ENCODE measurements at places on chromosomes 1 and 21.
A peak's percentile ranks its signal among the peaks of the same experiment; 100 is the strongest.

- no peak for DNase-seq
Observed at GRCh38 chr1:223052931-223053330, 90.1 kb downstream of the TLR5 start.

- no peak for DNase-seq
Observed at GRCh38 chr21:34156957-34157356, 83.6 kb downstream of the MRPS6 start.

- no peak for DNase-seq
Observed at GRCh38 chr21:33029975-33030461, 4.3 kb downstream of the OLIG2 start.

DNA sequence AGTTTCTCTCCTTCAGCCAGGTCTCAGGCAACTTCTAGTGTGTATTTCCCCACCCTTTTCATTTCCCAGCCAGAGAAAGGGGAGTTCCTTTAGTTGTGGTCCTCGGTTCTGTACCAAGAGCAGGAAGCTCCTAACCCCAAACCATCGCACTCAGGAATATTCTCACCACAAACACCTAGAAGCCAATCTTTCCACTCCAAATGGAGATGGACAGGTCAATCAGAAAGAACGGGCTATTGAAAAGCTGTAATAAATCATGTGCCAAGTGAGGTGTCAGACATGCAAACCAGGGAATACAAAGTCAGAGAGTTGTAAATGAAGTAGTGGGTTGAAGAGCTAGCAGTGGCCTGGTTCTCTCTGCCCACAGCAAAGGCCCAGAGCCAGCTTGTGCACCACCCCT is 77.2 kb downstream of the KCNN3 start:
- no peak for DNase-seq

- DNase-seq, result no peak
Observed at GRCh38 chr1:53315456-53316423, 12.1 kb downstream of the LRP8 start.

DNA sequence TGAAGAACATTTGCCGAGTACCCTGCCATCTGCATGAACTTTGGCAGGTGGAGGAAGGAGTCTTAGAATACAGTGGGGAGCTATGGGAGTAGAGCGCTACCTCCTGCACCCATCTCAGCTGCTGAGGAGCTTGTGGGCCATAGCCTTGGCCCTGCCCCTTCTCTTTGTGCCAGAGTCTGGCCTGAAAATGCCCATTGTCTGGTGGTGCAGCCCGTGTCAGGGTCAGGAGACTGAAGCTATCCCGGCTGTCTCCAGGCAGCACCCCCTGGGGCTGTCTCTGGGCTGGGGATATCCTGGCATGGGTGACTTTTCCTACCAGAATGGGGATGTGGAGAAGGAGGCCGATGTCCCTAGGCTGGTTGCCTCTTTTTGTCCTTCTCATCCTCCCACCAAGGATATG is 7.3 kb downstream of the IPO13 start:
- no peak for DNase-seq

GRCh38 chr1:64890699-64891447 is 75.5 kb downstream of the JAK1 start:
- no peak for DNase-seq

- DNase-seq, result no peak
Observed at GRCh38 chr1:54481201-54481884, 66.7 kb upstream of the ACOT11 start.

DNA sequence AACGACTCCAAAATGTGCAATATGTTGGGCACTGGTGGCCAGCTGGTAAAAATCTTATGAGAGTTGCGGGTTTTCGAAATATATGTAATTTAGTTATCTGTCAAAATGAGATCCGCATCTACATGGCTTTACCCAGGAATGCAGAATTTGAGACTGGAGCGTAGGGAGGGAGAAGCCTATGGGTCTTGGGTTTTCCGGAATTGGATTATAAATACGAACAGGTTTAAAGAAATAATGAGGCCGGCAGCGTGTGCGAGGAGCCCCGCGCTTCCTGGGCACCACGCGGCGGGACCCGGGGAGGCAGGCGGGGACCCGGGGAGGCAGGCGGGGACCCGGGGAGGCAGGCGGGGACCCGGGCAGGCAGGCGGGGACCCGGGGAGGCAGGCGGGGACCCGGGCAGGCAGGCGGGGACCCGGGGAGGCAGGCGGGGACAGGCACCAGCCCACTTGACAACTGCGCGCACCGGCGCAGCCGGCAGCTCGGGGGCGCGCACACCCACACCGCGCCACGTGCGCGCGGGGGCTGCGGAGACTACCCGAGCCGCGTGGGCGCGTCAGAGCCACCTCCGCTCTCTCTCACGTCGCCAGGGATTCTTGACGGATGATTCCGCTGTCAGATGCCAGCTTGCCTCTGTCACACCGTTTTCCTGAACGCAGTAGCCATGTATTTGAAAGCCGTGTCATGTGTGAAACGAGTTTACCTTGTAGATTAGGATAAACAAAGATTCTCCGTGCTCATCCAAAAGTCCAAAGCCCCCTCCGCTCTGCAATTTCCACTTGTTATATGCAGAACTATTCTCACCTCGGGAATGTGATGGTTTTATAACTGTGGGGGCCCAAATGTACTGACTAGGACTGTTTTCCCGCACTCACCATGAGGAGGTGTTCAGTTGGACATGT is 54.3 kb upstream of the HNRNPU start:
- peak; percentile 80 for DNase-seq

- DNase-seq, result no peak
Observed at GRCh38 chr1:241857131-241857530, 9.1 kb downstream of the EXO1 start.

- DNase-seq, result no peak
Observed at GRCh38 chr1:185487026-185487425, 170.0 kb upstream of the IVNS1ABP start.

DNA sequence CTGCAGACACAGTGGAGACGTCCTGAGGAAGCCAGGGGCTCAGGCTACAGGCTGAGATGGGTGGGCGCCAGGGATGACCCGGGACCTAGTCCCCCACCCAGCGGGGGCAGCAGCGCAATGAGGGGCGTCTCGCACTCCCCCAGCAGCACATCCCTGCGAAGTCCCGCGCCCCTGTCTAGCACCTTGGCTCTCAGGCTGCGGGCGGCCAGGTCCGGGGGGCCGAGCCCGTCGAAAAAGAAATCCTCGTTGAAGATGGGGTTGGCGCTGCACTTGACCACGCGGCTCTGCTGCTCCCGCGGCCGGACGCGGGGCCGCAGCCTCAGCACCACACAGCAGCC is 1.8 kb downstream of the C2CD4D start:
- no peak for DNase-seq

- no peak for DNase-seq
Observed at GRCh38 chr1:101064697-101065096, 39.1 kb upstream of the DPH5 start.

- DNase-seq, result no peak
Observed at GRCh38 chr1:13871413-13871812, 171.4 kb downstream of the PRDM2 start.

DNA sequence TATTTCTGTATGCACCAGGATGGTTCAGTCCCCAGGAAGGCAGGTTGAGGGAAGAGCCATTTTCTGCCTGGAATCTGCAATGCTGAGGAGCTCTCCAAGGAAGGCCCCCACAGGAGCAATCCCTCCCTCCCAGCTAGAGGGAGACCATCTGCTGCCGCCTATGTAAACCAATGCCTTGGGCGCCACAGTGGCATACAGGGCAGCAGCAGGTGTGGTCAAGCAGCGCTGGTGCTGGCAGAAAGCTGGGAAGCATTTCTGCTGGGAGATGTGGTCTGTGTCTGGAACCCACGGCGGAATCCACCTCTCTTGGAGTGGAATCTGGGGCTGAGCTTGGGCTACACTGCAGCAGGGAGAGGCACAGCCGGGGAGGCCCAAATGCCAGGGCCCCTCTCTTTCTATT is 283.3 kb downstream of the RRAGC start:
- DNase-seq, result no peak

- no peak for DNase-seq
Observed at GRCh38 chr1:160103658-160104408, 5.4 kb upstream of the IGSF8 start.

DNA sequence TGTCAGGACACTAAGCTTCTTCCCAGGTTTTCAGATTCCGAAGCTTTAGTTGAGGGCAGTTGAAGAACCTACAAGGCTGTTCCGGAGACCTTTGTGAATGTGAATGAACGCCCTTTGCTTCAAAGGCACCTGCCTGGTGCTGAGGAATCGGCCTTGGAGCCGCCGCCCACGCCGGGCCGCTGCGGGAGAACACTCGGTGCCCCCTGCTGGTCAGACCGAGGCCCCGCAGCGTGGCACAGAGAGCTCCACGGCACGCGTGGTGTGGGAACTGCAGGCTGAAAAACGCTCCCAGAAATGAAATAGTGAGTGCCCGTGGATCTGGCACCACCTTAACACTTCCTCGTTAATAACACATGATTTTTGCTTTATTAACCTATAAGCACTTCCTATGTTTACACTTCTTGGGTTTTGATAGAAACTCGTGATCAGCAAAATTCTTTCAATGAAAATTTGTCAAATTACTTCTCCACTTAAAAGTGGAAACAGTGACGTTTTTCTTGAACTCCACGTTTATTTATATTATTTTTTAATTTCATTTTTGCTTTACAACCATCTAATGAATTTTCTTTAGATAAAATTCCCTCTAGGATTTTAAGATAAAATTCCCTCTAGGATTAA is 460.6 kb downstream of the DSCAM start:
- DNase-seq, result peak; percentile 1

DNA sequence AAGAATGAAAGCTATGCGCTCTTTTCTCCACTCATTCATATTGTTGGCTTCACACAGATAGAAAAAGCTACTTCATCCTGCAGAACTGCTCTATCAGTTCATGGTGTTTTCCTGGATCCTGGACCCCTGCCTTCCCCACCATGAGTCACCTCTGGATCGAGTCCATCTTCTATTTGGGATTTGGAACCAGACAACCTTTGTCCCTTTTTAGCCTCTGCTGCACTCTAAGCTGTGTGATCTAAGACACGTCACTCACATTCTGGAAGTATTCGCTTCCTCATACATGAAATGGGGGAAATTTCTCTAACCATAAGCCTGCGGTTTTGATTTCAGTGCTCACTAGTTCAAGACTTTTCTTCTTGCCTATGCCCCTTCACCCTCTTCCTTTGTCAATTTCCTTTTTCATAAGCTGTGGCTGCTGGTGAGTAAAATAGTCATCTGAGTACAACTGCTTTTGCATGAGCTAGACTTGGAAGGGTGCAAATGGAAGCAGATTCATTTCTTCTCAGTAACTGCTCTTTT is 14.1 kb upstream of the DEGS1 start:
- peak; percentile 26 for DNase-seq

- DNase-seq, result no peak
Observed at GRCh38 chr1:184792450-184792969, 37.9 kb upstream of the EDEM3 start.

- no peak for DNase-seq
Observed at GRCh38 chr1:83756984-83757717, 241.8 kb downstream of the TTLL7 start.

DNA sequence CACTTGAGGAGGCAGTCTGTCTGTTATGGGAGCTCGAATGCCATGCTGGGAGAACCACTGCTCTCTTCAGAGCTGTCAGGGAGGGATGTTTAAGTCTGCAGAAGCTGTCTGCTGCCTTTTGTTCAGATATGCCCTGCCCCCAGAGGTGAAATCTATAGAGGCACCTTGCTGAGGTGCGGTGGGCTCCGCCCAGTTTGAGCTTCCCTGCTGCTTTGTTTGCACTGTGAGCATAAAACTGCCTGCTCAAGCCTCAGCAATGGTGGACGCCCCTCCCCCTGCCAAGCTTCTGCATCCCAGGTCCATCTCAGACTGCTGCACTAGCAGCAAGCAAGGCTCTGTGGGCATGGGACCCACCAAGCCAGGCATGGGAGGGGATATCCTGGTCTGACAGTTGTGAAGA is 247.5 kb downstream of the LMX1A start:
- no peak for DNase-seq

- DNase-seq, result no peak
Observed at GRCh38 chr21:36698385-36698980, 432 bp upstream of the SIM2 start.

GRCh38 chr1:33042831-33043230 is 6.1 kb upstream of the AK2 start:
- no peak for DNase-seq

DNA sequence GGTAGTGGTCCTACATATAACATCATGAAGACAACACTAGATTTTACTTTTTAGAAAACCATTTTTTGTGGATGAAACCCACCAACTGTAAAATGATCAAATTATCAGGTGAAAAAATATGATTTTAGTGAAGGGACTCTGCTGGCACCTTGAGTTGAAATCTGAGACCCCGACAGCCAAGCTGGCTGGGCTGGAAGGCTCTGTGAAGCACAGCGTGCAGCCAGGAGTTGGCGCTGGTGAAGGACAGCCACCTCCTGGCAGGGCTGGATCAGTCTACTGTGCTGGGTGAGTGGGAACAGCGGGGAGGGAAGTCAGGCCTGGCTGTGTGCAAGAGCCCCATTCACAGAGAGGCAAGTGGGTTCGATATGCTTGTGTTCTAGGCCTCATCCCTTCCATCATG is 47.9 kb downstream of the DDAH1 start:
- no peak for DNase-seq

DNA sequence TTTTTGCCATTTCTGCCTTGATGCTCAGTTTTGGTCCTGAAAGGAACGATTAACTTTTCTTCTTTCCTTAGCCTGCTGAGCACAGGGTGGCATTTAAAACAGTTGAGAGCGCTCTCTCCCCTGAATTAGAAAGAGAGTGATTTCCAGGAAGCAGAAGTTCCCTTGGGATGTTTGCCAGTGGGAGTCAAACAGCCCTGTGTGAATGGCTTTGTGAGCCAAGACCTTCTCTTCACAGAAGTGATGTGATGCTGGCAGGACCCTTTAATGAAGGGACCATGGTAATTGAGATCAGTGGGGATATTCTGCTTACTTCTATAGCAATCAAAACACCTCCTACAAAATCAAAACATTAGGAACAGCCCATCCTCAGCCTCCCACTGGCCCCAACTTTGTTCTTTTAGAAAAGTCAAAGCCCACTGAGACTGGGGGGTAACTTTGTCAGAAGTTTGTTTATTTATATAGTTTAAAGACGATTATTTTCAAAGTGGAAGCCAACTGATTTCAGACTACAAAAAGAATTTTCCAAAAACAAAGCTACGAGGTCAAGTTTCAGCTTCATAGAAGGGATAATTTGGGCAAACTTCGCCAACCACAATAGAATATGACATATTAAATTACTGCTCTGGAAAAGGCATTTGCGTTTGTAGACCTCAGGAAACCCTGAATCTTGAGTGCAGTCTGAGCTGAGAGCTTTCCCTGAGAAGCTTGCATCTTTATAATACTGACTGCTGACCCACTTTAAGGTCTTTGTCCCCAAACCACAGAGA is 122.7 kb downstream of the GABPA start:
- no peak for DNase-seq

- DNase-seq, result no peak
Observed at GRCh38 chr1:25799935-25800702, at the start of gene SELENON. Gene SELENON, plus strand, starts transcription at chr1:25800193. Its CDS starts 38 bp downstream, at chr1:25800231.

GRCh38 chr1:36982709-36983108 is 51.6 kb downstream of the GRIK3 start:
- DNase-seq, result no peak

- DNase-seq, result no peak
Observed at GRCh38 chr1:172895761-172896160, 155.0 kb downstream of the TNFSF18 start.

GRCh38 chr1:116353155-116353554 is 19.9 kb upstream of the ATP1A1 start:
- no peak for DNase-seq

GRCh38 chr1:63042278-63042677 is 258.3 kb downstream of the ATG4C start:
- DNase-seq, result no peak

All from activated CD4-positive, alpha-beta T cell treated with anti-CD3 and anti-CD28 coated beads for 4 hours (primary cell).